Activated naive CD8-positive, alpha-beta T cell treated with anti-CD3 and anti-CD28 coated beads, Interleukin-2, amount 50 U/mL, for 16 hours (primary cell): ENCODE measurements at places on chromosomes 11 and 22.
A peak's percentile ranks its signal among the peaks of the same experiment; 100 is the strongest.

GRCh38 chr22:25202290-25202921 is 2.7 kb downstream of the CRYBB3 start:
- DNase-seq: no peak

DNA sequence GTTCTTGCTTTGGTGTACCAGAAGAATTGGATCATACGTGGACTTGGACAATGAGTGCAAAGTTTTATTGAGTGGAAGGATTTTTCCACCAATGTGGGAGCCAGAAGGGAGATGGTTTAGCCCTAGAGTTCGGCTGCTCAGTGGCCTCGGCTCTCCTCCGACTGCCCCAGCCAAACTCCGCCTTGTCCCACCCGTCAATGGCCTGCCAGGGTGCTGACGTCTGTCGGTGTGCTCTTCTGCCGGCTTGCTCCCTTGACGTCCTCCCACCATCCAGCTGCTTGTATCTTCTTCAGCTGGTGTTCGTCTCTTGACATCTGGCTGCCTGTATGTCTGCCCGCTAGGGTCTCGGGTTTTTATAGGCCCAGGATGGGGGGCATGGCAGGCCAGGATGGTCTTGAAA is 154.8 kb downstream of the APOL5 start:
- DNase-seq: no peak

DNA sequence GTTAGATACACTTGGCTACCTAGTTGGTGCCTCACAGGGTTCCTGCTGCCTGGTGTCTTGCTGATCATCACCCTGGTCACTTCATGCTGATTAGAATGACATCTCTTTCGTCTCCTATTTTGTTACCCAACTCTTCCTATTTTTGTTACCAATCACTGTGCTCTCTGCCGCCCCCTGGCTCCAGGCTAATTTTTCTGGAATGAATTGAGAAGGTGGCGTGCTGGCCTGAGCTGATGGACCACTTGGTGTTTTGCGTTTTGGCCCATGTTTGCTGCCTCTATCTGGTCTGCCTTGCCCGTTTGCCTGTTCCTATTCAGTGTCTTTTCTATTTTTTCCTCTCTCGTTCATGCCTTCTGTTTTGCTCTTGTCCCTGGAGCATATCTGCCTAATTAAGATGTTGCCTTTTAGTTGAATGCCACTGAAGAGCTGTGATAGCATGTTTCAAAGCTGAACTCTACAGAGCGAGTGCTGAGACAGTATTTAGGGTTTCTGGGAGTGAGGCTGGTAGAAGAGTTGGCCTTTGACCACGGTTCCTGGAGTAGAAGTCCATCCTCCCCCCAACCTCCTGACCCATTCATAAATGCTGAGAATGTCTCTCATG is 5.9 kb upstream of the ATF4 start:
- no peak for DNase-seq

- DNase-seq: no peak
Observed at GRCh38 chr22:37998543-37998942, 14.2 kb upstream of the SOX10 start.

DNA sequence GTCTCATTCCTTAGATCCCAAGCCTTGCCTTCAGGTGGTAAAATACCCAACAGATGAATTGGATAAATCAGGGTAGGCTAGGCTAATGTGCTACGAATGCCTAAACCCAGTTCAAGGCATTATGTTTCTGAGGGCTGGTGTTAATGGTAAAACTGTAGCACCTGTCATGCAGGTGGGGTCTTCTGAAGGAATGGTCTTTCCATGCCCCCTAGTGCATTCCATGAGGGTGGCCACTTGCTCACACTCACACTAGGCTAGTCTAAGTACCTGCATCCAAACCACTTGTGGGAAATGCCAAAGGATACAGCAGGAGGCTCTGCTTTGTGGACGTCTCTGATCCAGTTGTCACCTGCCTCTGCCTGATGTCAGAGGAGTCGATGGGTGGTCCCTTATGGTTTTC is 24.2 kb upstream of the UCP3 start:
- no peak for DNase-seq

DNA sequence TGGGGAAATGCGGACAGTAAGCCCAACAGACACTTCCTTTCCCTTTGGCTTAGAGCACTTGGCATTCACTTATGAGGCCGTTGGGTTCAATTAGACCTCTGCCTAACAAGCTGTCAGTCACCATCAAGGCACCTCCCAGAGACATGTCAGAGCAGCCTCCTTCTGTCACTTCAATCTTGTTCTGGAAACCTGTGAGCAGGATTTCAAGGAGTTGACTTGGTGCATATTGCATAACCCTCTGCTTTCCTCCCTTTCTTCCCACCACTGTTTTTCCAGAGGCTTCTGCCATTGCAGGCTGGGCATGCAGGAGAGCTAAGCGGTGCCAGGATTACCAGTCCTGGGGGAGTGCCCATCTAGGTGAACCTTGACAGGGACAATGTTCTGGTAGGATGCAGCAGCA is 484.2 kb upstream of the LRRC4C start:
- DNase-seq: no peak

GRCh38 chr22:46649141-46650077 is 29.2 kb downstream of the GRAMD4 start:
- no peak for DNase-seq

DNA sequence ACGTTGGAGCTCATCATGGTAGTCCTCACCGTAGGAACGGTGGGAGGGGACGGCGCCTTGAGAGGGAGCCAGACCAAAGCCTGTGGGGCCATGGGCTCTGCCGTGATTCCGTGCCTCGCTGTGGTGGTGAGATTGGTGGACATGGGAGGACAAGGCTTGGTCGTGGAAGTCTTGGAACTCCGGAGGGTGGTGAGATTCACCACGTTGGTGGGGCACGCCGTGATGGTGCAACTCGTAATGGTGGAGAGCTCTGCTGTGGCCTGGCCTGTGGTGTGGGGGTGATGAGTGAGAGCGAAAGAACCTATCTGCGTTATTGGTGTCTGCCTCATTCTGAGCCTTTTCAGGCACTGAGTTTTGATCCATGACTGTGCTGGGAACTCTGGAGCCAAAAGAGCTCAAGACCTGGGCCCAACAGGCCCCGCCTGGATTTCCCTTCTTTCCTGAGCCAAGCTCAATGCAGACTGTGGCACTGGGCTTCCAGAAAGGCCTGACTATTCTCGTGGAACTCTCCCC is at the start of gene CATSPER1:
Gene CATSPER1, minus strand, starts transcription at position 463 of the 513 bp plus-strand sequence. Its CDS starts 100 bp downstream, at position 363.
- no peak for DNase-seq

- DNase-seq: no peak
Observed at GRCh38 chr11:64090806-64091516, 55.2 kb downstream of the FLRT1 start.

DNA sequence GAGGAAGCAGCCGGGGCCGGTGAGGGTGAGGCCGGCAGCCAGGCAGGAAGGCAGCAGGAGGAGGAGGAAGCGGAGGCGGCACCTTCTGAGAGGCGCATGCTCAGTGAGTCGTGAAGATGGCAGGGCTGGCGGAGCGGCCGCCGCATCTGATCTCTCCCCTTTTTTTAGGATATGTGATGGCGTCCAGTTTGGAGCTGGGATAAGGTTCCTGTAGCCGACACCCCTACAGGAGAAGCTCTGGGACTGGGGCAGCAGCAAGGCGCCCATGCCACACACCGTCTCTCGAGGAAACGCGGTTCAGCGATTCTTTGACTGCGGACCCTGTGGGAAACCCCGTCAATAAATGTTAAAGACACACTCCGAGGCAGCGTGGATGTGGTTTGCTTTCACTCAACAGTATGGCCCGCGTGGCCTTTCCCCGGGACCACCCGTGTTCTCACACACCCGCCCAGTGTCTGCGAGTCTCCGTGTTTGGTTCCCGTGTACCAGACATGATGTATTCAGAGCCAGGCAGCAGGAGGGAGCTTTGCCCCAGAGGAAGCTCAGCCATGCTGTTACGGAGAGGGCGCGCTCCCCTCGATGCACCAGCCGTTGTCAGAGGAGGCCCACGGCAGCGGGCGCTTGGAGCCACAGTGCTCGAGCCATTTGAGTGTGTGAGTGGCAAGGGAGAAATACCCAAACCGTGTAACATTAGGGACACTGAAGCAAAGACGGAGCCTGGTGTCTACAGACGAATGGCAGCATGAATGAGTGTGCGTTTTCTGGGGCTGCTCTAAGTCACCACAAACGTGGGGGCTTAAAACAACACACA is 27.7 kb upstream of the PARVB start:
- DNase-seq: peak; percentile 32

DNA sequence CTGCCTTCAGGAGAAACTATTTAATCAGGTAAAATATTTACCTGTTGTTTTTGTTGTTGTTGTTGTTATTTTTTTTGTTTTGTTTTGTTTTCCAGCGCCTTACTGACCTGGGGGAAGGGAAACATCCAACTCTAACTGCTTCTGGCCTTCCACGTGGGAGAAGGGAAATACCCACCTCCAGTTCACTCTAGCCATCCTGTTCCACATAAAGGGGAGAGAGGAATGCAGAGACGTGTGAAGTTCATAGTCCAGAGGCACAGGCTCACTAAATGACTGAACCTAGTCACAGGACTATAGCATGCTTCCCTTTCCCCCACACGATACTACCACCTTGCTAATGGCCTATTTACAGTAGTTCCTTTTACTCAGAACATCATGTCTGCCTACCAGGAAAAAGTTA is 72.4 kb upstream of the VSTM5 start:
- DNase-seq: no peak

DNA sequence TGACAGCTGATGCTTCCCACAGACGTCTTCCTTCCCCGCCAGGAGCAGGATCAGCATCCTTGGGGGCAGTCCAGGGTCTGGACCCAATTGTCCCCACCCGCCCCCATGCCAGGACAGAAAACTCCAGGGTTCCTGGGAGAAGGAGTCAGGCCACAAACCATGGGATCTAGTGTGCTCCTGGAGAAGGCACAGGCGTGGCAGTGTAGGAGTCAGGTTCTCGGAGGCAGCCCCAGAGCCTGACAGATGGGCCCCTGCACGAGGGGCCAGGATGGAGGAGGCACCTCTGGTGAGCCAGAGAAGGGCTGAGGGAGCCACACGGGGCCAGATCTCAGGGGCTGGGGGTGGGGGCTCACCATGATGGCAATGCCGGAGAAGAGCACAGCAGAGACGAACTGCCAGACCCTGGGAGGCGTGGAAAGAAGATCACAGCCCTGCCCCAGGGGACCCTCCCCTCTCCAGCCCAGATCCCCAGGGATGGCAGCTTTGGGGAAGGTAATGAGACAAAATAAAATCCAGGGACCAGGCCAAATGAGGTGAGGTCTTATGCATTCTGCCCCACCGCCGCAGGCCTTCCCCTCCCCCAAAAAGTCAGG is 13.6 kb downstream of the TP53I11 start:
- no peak for DNase-seq

DNA sequence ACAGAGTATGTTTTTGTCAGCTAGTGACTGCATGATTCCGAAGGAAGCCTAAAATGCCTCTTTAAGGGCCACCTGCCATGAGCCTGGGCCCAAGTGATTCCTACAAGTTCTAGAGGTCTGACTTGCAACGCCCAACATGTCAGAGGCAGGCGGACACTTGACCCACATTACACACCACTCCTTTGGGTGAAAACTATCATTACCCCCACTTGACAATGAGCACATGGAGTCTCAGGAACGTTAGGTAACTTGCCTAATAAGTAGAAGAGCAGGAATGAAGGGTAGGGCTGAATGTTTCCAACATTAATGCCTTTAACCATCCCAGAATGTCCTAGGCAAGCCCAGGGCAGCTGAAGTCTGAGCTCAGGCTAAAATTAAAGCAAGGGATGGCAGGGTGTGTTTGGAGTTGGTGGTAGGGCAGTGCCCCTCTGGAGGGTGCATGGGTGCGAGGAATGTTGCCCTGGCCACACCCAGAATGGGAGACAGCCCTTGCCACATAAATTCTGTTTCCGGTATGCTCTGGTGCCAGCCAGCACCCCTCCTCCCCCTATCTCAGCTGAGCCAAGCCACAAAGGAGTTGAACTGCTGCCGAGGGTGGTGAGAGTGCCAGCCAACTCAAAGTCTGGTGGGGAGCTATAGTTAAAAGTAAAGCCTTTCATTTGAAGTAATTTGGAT is 2.5 kb downstream of the PLAAT2 start:
- no peak for DNase-seq

- DNase-seq: peak; percentile 70
Observed at GRCh38 chr11:64767344-64768299, 7.8 kb upstream of the PYGM start.

DNA sequence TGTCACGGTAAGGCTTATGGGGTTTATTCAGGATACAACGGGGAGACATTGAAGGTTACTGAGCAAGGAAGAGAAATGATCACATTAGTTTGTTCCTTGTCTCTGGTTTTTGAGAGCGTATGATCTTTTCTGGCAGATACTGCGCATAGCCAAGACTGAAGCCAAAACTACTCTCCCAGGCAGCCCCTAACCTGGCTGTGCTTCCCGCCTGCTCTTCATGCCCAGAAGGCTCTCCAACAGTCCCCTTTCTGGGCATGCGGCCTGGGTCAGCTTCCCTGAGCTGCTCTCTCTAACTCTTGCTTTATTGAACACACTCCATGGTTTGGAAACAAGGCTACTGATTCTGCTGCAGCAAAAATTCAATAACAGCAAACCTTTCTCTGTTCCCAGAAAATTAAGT is 306.6 kb downstream of the BUD13 start:
- DNase-seq: no peak

- DNase-seq: no peak
Observed at GRCh38 chr11:64130618-64131017, 35.3 kb downstream of the MACROD1 start.

- no peak for DNase-seq
Observed at GRCh38 chr11:20088397-20089225, 71.7 kb downstream of the DBX1 start.

- DNase-seq: no peak
Observed at GRCh38 chr22:28791841-28792490, 8.4 kb downstream of the XBP1 start.

DNA sequence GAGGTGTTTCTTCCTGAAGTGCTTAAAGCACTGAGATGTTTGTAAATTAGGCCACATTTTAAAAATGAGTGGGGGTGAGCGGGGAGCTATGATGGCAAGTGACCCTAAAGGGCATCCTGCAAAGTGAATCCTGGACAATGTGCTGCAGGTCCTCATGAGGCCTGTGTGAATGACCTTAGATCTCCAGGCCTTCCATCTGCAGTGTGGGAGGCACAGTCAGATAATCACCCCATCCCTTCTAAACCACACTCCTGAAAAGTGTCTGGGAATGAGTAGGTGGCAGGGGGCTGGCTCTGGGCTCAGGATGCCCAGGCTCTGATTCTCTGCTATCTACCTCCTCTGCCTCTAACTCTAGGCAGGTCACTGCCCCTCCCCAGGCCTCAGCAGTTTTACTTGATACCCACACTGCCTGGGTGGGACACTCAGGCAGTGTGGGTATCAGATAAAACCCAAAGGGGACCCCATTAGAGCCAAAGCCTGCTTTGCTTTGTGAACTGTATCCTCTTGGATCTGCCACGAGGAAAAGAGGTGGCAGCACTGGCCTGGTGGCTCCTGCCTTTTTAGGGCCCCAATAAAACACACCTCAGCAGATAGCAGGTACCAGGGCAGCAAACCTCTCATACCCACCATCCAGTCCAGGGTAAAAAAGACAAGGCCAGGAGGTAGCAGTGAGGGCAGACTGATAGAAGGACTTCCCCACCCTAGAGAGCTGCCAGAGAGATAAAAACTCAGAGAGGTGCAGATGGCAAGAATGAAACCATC is 10.5 kb downstream of the STARD10 start:
- DNase-seq: no peak

GRCh38 chr11:20157728-20158127 is 2.5 kb downstream of the DBX1 start:
- DNase-seq: no peak
